ENCODE measurements at places on chromosomes 11 and 22. TPM values are rescaled to one million over a fixed set of nuclear protein-coding genes. Genes with fewer than 3 reads are reported as not detected.

- no peak for DNase-seq
These were observed 67.1 kb downstream of the GGTLC2 start for GRCh38 chr22:22711532-22711913.

DNA sequence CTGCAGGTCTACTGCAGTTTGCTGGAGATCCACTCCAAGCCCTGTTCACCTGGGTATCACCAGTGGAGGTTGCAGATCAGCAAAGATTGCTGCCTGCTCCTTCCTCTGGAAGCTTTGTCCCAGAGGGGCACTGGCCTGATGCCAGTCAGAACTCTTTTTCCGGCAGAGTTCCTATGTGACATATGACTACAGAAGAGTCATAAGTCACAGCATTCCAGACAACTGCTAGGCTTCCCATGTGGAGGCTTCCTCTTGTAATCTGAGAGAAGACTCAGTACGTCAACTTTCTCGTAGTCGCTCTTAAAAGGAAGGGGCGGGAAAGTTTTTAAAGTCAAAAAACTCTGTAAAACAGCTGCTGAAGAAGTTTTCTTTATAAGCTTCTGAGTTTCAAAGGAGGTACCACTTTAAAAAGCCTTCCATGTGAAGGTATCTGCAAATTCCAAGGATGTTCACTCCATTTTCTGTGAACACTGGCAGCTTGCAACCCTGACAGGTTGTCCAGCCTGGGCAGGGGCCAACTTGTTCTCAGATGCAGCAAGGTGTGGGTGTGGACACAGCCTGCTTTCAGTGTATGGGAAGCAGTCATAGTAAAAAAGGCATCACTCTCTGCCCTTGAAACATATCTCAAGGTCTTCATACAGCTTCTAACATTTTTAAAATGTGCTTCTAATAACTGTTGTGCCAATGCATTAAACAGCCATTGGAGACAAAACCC, 97.8 kb downstream of the ME3 start:
- DNase-seq = no peak

- DNase-seq = no peak
These were observed 19.6 kb downstream of the TUB start for GRCh38 chr11:8100605-8101004.

GRCh38 chr11:100687630-100688395, 725 bp downstream of the ARHGAP42 start:
- DNase-seq = peak; percentile 54

DNA sequence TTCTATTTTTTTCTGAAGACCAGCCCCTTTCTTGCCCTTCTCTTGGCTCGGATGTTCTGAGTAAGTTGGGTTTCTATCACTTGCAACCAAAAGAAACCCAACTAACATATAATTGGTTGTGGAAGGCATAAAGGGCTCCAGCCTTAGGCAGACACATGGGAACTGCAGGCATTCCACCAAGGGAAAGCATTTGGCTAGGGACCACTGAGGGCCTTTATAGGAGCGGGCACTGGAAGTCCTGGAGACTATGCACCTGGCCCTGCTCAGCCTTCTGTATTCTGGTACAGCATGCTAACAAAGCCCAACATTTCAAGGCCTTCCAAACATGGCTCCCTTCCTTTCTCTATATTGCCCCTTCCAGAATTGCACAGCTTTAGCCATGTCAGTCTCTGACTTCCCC, 17.6 kb upstream of the LMO1 start:
- no peak for DNase-seq

DNA sequence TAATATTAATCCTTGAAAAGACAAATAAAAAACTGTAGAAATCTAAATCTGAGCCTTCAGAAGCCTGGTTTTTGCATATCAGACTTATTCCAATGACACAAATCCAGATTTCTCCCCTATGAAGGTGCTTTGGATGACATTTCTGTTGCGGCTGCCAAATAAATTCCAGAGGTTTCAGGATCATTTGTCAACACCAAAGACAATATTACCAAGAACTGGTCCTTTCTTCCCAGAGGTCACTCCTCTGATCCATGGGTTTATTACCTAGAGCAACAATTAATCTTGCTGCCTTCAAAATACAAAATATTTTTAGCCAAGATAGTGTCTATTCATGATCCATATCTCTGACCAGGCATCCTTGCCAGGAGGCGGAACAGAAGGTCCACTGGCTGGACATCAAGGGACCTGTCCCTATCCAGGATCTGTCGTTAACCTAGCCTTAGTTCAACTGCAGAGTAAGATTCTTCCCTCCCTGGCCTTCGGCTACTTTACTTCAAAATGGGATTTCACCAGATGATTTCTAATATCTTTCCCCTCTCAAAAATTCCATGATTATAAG, 4.9 kb downstream of the CADM1 start:
- no peak for DNase-seq

DNA sequence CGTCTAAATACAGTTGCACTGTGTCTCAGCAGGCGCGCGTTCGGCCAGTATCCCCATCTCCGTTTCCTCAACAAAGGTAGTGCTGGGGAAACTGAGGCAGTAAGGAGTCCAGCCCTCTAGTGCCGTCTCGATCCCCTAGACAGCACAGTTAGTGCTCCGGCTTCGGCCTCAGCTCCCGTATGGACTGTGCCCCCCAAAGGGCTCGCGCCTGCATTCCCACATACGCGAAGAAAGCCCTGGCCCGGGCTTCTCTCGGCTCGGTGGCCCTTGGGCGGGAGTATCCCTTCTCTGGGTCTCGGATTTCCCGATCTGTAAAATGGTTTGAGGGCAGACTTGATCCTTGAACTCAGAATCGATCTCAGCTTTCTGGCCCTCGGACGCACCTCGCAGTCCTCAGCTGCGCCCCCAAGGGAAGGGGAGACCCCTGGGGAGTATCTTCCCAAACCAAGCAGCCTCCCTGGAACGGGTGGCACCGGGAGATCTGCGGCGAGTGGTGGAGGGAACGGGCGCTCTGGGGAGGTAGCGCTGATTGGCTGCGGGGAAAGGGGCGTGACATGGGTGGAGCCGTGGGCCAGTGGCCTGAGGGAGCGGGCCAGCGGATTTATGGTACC, 759 bp upstream of the PEX16 start:
- peak; percentile 73 for DNase-seq

GRCh38 chr11:2708151-2708581, 8.4 kb upstream of the KCNQ1OT1 start:
- DNase-seq = no peak

- no peak for DNase-seq
These were observed 3.7 kb downstream of the OMP start for GRCh38 chr11:77106321-77106720.

- peak; percentile 49 for DNase-seq
These were observed 760 bp upstream of the CELSR1 start for GRCh38 chr22:46537946-46538813.

- DNase-seq = no peak
These were observed 88.0 kb downstream of the ZBTB16 start for GRCh38 chr11:114147375-114148012.

DNA sequence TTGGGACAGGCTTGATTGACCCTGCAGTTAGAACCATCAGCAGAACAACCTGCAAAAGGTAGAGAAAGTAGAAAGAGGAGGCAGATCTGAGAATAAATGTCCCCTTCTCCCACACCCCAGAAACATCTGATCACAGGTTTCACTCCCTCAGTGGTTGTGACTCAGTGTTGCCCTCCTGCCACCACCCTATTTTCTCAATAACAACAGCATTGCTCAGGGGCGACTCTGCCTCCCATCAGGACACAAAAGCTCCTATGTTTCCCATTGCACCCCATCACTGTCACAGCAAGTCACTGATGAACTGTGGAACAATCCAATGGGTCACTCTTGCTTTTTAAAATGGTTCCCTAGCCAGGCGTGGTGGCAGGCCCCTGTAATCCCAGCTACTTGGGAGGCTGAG, 110.2 kb downstream of the RASSF10 start:
- no peak for DNase-seq

DNA sequence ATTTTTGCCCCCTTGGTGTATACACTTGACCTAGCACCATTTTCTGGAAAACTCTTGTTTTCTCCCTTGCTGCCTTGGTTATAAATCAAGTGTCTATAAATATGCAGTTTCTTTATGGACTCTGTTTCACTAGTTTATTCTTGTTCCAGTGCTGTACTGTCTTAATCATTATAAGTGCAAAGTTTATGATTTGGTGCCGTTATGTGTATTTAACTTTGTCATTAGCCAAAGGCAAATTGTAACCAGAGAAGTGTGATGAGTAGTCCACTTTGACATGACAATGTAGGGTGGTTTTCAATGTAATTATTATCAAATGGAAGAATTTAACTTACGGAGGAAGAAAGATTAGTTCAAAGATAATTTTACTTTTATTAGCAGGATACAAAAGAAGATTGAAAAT, 40.3 kb downstream of the SPECC1L start:
- no peak for DNase-seq

FGF19 gene
- total RNA-seq = 0.34 TPM

MIOX gene
- 0.35 TPM for total RNA-seq

GVQW3 gene
- total RNA-seq = 13.8 TPM

PNPLA3 gene
- total RNA-seq = 31.2 TPM

OR8D4 gene
- total RNA-seq = not detected

FREY1 gene
- total RNA-seq = 2.5 TPM

AKIP1 gene
- total RNA-seq = 31.5 TPM

CDC42BPG gene
- 3.0 TPM for total RNA-seq

ARHGAP42 gene
- 21.6 TPM for total RNA-seq

MS4A6E gene
- not detected for total RNA-seq

TNNI2 gene
- total RNA-seq = not detected

OR52I1 gene
- not detected for total RNA-seq

HSPB2 gene
- total RNA-seq = not detected
